ENCODE measurements at places on chromosomes 2 and 18. TPM values are rescaled to one million over a fixed set of nuclear protein-coding genes. Genes with fewer than 3 reads are reported as not detected.

FOXI3 gene
- not detected for total RNA-seq

GRCh38 chr2:144738749-144739148, 218.8 kb upstream of the ZEB2 start:
- no peaks in the 10 kb centered on the region for H3K36me3 ChIP-seq
- no peak for DNase-seq

GRCh38 chr18:9482790-9483189, 7.5 kb downstream of the RALBP1 start:
- H3K36me3 ChIP-seq = peaks cover 7% of the 10 kb centered on the region
- no peak overlapping the region for H3K4me3 ChIP-seq

GRCh38 chr2:175342085-175342484, 160.6 kb upstream of the ATP5MC3 start:
- H3K4me3 ChIP-seq = no peak overlapping the region
- H3K36me3 ChIP-seq = peaks cover 2% of the 10 kb centered on the region
- H3K27me3 ChIP-seq = peaks cover 4% of the 10 kb centered on the region

DNA sequence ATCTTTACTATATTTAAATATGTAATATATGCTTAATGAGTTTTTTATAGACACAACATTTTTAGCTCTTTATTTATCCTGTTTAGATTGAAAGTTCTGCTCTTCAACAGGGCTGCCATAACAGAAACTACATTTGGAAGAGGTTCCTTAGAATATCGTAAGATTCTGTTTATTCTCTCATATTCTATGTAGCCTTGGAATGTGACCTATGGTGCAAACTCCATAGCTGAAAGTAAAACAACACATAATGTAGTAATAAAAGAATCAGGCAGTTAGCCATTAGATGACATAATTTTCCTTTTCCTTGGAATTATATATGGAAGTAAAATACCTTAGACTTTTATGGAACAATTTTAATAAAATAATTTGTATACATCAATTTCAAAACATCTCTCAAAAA, 91.3 kb downstream of the ZNF804A start:
- no peak overlapping the region for H3K27ac ChIP-seq
- H3K36me3 ChIP-seq = no peaks in the 10 kb centered on the region
- no peak overlapping the region for H3K4me3 ChIP-seq

VWC2L gene
- total RNA-seq = not detected

DNA sequence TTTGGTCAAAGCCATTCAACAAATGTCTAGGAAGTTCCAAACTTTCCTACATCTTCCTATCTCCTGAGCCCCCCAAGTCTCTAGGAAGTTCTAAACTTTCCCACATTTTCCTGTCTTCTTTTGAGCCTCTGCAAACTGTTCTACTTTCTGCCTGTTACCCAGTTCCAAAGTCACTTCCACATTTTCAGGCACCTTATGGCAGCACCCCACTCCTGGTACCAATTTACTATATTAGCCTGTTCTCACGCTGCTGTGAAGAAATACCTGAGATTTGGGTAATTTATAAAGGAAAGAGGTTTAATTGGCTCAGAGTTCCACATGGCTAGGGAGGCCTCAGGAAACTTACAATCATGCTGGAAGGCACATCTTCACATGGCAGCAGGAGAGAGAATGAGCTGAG, 869.2 kb downstream of the TDRD15 start:
- no peaks in the 10 kb centered on the region for H3K27me3 ChIP-seq
- no peaks in the 10 kb centered on the region for H3K4me1 ChIP-seq
- no peaks in the 10 kb centered on the region for H3K36me3 ChIP-seq
- no peak for DNase-seq
- H3K4me3 ChIP-seq = no peak overlapping the region

DNA sequence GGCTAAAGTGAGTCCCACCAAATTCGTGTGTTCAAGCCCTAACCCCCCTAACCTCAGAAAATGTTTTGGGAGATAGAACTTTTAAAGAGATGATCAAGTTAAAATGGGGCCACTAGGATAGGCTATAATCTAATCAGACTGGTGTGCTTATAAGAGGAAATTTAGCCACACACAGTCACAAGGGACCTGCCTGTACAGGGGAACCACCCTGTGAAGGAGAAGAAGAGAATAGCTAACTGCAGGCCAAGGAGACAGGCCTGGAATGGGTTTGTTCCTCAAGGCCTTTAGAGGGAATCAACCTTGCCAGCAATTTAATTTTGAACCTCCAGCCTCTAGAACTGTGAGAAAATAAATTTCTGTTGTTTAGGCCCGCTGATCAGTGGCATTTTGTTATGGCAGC, 36.0 kb upstream of the TANK start:
- no peak for DNase-seq
- H3K4me1 ChIP-seq = peaks cover 7% of the 10 kb centered on the region
- H3K27me3 ChIP-seq = no peaks in the 10 kb centered on the region
- H3K36me3 ChIP-seq = peaks cover 3% of the 10 kb centered on the region
- no peak overlapping the region for H3K27ac ChIP-seq

DNA sequence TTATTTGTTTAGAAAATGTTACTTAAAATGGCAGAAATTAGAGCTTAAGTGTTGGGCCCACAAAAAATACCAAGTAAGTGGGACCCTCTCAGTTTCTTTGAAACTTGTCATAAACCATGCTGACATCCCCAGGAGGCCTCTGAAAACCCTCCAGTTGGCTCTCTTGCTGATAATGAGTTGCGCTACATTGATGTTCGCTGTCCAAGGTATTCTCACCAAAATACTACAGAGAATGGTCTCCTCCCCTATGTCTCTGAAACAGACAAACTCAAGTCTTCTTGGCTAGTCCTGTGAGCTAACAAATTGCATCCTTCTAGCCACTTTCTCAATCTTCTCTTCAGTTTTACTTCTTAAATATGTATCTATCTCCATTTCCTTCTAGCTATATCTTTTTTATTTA, 669.4 kb downstream of the IRS1 start:
- no peaks in the 10 kb centered on the region for H3K4me1 ChIP-seq
- H3K27ac ChIP-seq = no peak overlapping the region
- H3K36me3 ChIP-seq = no peaks in the 10 kb centered on the region
- H3K4me3 ChIP-seq = no peak overlapping the region
- DNase-seq = no peak

DNA sequence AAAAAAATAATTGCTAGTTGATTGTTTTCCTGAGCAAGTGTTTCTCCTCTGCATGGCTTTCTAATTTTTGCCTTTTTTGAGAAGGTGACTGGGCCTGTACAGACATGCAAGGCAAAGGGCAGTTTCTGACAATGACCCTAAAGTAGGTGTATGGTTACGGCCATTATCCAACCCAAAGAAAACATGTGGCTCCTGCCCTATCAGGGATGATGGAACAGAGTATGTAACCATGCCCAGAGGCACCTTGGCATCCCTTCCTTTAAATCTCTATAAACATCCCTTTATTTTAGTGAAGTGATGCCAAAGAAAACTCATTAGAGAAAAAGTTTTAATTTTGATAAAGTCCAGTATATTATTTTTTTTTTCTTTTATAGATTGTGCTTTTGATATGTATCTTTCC, 217.5 kb downstream of the LPIN1 start:
- no peak overlapping the region for H3K27ac ChIP-seq
- no peaks in the 10 kb centered on the region for H3K27me3 ChIP-seq
- peaks cover 3% of the 10 kb centered on the region for H3K4me1 ChIP-seq
- H3K4me3 ChIP-seq = no peak overlapping the region

EML6 gene
- 2.2 TPM for total RNA-seq

DNA sequence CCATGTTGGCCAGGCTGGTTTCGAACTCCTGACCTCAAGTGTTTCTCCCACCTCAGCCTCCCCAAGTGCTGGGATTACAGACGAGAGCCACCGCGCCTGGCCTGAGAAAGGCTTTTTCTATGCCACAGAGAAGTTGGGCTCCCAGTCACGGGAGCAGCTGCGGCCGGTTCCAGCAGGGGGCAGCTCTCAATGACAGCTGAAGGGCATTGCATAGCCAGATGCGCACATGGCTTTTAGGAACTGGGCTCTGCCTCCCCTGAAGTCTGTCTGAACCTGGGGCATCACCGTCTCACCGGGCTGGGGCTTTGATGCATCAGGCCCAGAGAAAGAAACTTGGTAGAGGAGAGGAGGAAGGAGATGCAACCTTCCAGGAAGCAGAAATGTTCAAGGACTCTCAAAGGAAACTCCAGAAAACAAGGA, 84.2 kb upstream of the LAPTM4A start:
- H3K4me3 ChIP-seq = no peak overlapping the region
- no peaks in the 10 kb centered on the region for H3K36me3 ChIP-seq
- no peak overlapping the region for H3K27ac ChIP-seq
- DNase-seq = no peak

GTF3C2 gene
- 52.2 TPM for total RNA-seq

GRCh38 chr2:230984393-230985220, 11.3 kb upstream of the SPATA3 start:
- H3K4me3 ChIP-seq = peak overlapping the region; percentile 53
- no peak for DNase-seq
- peaks cover 4% of the 10 kb centered on the region for H3K27me3 ChIP-seq
- H3K4me1 ChIP-seq = peaks cover 33% of the 10 kb centered on the region

- no peaks in the 10 kb centered on the region for H3K36me3 ChIP-seq
- no peak for DNase-seq
- H3K4me1 ChIP-seq = peaks cover 73% of the 10 kb centered on the region
Measured at GRCh38 chr2:8307606-8308180, 374.2 kb upstream of the ID2 start.

MBD1 gene
- total RNA-seq = 88.9 TPM
